ENCODE measurements at places on chromosomes 5 and 9.

DNA sequence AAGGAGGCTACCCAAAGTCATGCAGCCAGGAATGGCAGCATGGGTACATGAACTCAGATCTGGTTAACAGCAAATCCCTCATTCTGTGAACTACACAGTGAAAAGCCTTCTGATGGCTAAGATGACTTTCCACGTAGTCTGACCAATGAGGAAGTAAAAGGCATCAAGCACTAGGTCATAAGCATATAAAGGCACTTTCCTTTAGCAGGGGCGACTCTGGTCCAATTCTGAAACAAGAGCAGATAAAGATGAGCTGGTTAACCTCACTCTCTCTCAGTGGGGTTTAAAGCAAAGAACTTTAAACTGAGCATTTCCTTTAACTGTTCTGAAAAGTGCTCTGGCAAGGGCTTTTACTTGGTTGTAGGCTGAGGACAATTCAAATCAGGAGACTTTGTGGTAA, 21.1 kb downstream of the PSMB7 start:
- DNase-seq, result no peak

- no peak for DNase-seq
Measured at GRCh38 chr5:126909856-126910255, 120.5 kb downstream of the MARCHF3 start.

DNA sequence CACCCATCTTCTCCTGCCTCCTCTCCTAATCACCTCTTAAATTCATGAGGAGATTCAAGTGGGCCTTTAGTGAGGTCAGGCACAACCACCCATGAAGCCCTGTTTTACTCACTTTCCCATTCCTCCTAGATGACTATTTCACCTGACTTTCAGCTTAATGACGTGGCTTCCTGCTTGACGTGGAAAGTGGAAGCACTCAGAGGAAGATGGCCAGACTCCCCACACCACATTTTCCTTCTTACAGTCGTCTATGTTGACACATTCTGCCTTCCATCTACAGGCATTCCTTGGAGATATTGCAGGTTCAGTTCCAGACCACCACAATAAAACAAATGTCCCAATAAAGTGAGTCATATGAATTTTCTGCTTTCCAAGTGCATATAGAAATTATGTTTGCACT, 146.4 kb upstream of the TAS2R1 start:
- no peak for DNase-seq

- no peak for DNase-seq
Measured at GRCh38 chr9:110797611-110798010, 129.0 kb downstream of the MUSK start.

DNA sequence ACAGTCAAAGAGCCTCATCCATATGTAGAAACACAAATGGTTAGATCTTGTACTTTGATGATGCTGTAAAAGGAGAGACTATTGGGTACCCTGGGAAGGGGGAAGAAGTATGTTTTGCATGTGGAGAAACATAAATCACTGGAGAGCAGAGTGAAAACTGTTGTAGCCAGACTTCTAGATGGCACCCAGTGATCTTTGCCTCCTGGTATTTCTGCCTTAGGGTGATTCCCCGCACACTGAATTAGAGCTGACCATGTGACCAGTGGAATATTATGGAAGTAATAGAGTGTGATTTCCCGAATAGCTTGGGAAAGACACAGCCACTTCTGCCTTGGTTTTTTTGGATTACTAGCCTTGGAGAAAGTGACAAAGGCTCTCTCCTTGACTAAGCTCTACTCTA, 174.3 kb downstream of the LPAR1 start:
- no peak for DNase-seq

- no peak for DNase-seq
Measured at GRCh38 chr9:82024908-82025307, 36.3 kb downstream of the SPATA31D1 start.

- DNase-seq, result no peak
Measured at GRCh38 chr9:97543561-97543960, 42.1 kb downstream of the TMOD1 start.

DNA sequence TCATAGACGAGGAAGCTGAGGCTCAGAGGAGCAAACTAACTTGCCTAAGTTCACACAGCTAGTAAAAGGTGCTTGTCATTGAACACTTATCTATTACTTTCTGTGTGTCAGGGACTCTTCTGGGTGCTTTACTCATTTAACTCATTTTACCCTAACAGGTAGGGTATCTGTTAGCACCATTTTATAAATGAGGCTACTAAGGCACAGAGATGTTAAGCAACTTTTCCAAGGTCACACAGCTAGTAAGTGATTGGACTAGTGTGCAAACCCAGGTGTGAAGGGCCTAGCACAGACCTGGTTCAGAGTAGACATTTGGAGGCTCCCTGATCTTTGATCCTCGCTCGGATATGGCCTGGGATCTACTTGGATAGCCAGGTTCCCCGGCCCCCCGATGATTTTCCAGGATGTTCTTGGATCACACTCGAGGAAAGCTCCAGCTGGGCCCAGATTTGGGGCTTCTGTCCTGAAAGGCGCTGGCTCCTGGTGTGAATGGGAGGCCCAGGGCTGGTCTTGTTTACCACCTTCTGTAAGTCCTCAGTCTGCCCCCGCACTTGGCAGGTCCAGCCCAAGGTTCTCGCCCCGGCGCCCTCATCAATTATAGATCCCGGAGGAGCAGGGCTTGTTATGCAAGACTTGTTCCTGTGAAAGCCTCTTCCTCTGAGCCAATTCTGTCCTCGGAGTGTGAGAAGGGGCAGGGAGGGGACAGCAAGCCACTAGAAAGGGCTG, 37.5 kb downstream of the GSN start:
- DNase-seq, result no peak

- no peak for DNase-seq
Measured at GRCh38 chr5:44486591-44486990, 97.4 kb upstream of the FGF10 start.

DNA sequence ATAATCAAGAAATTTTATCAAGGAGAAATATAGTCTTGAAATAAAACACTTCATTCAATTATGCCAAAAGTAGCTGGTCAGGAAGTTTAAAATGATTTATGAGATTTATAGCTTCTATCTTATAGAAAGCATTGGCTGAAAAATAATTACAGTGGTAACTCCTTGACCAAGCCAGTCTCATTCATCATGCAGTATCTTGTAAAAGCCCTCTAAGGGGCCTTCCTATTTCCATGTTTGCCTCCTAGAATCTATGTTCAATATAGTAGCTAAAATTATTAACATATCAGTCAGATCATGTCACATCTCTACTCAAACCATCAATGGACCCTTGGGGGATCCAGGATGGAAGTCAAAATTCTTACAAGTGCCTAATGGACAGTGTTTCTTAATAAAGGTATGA, 393.4 kb upstream of the ST8SIA4 start:
- no peak for DNase-seq

DNA sequence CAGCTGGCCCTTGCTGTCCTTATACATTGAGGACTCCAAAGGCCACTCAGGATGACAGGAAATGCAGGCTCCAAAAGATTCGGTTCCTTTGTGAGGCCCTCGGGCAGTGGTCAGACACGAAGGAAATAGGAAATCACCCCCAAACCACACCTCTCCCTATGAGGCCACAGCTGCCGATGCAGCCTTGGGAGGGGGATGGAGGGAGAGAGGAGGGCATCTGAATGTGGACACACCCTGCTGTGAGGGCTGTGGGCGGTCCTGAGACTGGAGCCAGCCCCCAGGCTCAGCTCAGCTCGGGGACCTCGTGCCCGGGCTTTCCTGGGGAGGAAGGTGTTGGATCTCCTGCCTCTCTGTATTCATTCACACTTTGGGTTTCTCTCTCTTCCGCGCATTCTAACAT, 2.7 kb upstream of the CLPTM1L start:
- DNase-seq, result no peak

DNA sequence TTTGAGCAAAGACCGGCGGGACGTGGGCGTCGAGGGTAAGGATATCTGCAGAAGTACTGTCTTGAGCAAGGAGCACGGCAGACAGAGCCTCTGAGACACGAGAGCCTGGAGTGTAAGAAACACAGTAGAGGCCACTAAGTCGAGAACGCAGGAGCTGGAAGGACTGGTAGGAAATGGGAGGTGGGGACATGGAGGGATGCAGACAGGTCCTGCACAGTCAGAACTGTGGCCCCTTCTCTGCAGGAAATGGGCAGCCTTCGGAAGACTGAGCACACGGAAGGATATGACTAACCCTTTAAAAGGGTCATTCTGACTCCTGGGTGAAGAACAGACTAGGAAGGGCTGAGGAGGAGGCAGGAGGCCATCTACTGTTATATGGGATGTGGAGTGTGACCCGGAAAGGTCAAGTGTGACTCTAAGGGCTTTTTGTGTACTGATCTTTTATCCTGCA, 1.4 kb upstream of the CAMSAP1 start:
- DNase-seq, result no peak

- no peak for DNase-seq
Measured at GRCh38 chr9:125746774-125747052, 460 bp upstream of the PBX3 start.

DNA sequence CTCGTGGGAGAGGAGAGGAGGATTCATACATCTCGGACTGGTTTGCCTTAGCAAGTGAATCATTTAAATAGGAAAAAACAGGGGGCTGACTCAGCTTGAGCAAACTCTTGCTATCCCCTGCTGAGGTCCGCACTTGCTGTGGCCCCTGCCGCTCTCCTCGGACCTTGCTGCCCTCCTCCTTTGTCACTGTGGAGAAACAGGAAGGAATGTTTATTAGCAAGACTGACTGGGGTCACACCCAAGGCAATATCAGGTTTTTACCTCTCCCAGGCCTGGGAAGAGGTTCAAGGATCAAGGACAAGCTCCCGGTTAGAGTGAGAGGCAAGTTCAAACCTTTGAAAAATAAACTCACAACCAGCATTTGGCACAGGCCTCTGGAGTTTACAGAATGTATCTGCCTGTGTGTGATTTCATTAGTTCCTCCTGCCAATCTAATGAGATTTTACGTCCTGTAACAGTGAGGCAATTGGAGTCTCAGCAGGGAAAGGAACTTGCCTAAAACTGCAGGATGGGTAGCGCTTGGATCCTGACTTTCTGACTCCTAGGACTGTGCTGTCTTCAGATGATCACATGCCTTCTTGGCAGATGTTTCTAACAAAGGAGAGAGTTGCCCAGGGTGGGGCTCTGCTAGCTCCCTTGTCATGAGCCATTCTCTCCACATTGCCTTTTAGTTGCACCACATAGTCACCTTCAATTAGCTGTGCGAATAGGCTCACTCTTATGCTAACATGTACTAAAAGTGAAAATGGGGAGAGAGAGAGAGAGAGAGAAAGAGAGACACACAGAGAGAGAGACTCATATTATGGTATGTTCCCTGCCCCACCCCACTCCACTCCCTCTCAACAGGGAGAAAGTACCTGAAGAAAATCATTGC, 108.6 kb upstream of the CDKN2B start:
- DNase-seq, result no peak

DNA sequence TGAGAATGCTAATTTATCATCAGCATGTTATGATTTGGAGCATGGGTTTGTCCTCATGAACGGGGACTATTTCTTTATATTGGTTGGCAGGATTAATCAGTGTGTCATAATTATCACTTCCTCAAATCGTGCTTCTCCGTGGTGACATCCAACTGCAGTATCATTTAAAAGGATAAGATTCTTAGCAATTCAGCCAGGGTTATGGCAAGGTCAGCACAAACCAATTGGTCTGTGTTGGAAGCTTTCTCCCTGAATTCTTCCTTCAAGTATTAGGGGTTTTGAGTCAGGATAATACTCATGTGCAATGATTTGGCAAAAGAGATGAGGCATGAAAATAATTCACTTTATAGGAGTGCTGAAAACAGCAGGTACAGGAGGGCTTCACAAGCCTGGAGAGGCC, 5.5 kb upstream of the CAMLG start:
- DNase-seq, result no peak

- DNase-seq, result no peak
Measured at GRCh38 chr5:89449392-89450148, 566.6 kb upstream of the MEF2C start.

DNA sequence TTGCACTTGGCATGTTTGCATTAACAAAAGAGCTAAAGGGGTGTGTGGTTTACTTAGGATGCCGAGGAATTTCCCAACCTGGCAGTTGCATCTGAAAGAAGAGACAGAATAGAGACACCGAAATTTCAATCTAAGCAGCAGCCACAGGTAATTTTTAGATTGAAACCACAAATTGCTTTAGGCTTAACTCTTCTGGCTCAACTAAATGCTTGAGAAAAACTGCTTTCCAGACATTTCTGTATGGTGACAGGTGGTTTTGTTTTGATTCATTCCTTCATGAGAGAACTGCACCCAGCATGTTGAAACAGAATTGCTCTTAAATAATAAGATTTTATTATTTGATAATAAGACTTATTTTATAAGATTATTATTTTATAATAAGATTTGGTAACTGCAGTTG, 21.5 kb downstream of the SECISBP2 start:
- no peak for DNase-seq

GRCh38 chr5:88821161-88821560, 61.8 kb downstream of the MEF2C start:
- no peak for DNase-seq

- no peak for DNase-seq
Measured at GRCh38 chr5:74185599-74185998, 454.9 kb downstream of the ENC1 start.

DNA sequence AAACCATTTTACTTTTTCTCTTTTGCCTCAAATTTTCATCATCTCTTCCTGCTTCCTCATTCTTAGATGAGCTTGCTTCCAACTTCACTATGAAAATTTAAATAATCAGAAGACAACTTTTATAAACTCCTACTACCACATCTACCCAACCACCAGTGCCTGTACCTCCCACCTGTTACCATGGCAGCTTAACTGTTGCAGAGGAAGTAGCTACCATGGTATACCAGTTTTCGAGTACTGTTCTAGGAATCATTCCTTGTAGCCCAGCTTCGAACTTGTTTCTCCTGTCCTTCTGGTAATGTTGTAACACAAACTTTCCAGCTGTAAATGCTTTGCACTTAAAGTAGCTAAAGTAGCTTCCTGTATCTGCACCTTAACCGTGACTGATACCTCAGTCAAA, 266.8 kb upstream of the NREP start:
- no peak for DNase-seq

GRCh38 chr5:78320401-78320800, 25.9 kb upstream of the AP3B1 start:
- DNase-seq, result no peak

DNA sequence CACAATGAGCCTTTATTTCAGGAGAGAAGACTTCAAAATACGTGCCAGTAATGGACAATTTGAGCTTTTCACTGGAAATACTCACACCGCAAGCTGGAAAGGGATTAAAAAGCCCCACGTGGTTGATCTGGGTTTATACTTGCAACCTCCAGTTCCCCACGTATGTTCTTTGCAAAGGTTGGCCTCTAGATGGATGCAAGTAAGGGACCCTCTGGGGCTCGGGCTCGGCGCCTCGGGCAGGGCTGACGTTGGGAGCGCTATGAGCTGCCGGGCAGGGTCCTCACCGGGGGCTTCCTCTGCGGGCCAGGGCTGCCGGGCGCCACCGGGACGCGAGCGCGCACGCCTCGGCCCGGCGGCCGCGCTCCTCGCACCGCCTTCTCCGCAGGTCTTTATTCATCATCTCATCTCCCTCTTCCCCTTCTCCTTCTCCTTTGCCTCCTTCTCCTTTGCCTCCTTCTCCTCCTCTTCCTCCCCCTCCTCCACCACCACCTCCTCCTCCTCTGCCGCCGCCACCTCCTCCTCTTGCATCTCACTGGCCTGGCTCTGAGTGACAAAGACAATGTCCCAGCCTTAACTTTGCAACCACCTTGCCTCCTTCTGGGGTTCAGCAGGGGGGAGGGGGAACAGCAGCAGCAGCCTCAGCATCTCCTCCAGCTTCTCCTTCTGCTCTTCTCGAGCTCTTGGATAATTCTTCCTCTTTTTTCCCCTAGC, 701 bp upstream of the ZNF462 start:
- DNase-seq, result no peak

- DNase-seq, result no peak
Measured at GRCh38 chr5:29016067-29016466, 1977.7 kb upstream of the CDH9 start.
